ENCODE measurements at places on chromosomes 7 and 10. TPM values are rescaled to one million over a fixed set of nuclear protein-coding genes. Genes with fewer than 3 reads are reported as not detected.

DNA sequence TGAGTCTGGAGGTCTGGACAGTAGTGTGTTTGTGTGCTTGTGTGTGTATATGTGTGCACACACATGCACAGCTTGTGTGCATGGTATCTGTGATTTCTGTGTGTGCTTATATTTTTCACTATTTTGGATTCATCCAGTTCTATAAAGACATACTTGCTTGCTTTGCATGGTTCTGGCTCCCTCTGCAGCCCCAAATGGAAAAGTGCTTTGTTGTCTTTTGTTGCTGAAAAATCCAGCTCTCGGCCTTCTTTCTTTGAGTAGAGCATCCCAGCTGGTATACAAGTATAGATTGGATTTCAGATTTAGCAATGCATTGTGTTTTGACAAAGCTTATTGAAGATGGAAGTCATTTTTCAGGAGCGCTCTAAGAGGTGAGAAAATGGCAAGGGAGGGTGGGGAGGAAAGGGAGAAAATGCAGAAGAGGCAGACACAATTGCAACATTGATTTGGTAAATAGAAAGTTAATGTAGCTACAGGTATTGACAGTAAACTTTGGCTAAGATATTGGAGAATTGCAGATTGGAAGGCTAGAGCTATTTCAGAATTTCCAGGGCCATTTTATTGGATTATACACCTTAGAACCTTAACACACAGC, 333.9 kb downstream of the AUTS2 start:
- no peak for DNase-seq

DNA sequence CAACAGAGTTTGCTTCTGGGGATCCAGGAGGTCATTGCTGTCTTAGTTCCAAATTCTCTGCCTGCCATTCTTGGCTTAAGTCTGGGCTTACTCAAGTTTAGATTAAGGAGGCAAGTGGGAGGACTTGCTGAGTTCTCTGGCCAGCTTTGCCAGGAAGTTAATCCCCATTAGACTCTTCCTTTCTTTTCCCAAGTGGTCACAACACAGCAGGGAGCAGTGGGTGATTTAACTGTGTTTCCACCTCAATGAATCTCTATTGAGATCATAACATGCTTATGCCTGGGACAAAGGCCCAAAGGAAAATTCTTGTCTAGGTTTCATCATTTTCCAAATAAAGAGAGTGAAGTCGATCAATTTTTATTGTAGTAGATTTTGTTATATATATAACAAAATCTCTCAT, 1159.6 kb downstream of the SORCS3 start:
- no peak for DNase-seq

DNA sequence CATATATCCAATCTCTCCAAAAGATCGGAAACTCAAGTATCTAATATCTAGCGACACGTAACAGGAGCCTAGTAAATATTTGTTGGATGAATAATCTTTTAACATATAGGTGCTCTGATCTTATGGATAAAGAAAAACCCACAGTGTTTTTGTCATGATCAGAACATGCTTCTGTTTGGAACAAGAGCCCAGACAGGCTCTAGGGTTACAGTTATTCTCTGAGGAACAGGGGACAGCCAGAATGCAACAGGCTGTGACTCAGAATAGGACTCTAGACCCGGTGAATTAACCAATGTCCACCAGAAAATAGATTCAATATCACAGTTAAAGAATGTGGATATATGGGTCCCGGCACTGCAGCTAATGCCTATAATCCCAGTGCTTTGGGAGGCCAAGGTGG, 296.1 kb upstream of the FZD8 start:
- no peak for DNase-seq

DNA sequence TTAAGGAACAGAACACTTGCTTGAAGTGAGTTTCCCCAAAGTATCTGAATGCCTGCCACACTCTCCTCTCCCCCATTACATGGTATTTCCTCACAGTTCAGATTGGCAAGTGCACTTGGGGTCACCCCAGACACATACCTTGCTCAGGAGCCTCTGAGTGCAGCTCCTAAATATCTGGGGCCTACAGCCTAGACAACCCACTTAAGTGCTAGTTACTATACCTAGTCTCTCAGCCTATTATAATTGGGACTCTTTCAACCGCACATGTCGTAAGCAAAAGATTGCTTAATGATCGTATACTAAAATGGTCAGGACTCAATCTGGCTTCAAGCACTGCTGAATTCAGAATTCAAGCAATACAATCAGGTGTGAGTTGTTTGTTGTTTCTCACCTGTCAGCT, 19.9 kb downstream of the TMEM176B start:
- DNase-seq = no peak

DNA sequence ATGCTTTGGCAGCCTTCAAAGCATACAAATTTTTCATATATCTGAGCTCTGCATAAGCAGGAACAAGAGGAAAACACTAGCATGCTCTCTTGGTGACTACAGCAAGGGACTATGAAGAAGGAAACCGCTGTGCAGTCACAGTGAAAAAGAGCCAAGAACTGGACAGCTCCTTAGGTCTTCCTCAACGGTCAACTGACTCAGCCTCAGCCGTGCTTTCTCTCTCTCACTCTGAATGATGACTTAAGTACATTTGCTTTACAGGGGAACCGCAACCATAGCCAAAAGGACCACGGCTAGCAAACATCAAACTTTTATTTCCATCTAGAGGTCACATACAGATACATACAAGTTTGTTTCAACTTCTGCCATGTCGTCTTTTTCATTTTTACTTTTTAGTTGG, 69.9 kb downstream of the HYCC1 start:
- DNase-seq = no peak

- DNase-seq = no peak
Observed at GRCh38 chr10:17744341-17744861, 7.6 kb upstream of the TMEM236 start.

- DNase-seq = no peak
Observed at GRCh38 chr10:114908896-114909295, 29.1 kb upstream of the TRUB1 start.

DNA sequence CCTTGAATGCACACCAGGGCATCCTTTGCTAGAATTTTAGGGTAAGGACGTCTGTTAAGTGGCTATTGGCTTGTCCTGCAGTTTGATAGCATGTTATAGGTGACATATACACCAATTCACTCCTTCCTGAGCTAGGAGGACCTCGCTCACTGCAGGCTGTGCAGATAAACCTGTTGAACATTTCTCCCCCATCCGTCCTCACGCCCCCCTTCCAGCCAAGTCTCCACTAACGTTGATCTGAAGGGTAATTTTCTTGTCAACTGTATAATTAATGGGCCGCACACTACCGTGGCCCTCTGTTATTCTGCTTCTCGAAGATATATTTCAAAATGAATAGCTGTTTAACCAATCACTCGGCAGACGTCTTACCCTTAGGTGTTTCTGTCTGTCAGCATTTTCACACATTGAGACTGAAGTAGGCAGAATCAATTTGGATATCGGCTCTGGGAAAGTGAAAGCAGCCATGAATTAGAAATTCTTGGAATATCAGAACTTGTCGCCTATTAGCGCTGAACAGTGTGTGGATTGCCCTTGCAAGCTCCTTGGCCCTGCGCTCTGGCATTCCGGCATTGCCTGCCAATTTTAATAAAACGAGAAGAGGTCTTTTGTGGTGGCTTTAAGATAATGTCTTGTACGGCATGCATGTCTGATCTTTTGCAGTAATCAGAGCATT, 905.3 kb downstream of the TYW1 start:
- DNase-seq = no peak

GRCh38 chr7:20964281-20964918, 177.7 kb upstream of the SP8 start:
- no peak for DNase-seq

GRCh38 chr7:100077205-100077604, 4.3 kb downstream of the ZNF3 start:
- DNase-seq = no peak

LRRC17 gene
- 30.5 TPM for total RNA-seq

NPC1L1 gene
- 1.1 TPM for total RNA-seq

HOXA4 gene
- 11.6 TPM for total RNA-seq

HPS6 gene
- total RNA-seq = 15.0 TPM
